Suppressor macrophage (primary cell): ENCODE measurements at places on chromosomes 2 and 18.
A peak's percentile ranks its signal among the peaks of the same experiment; 100 is the strongest.

DNA sequence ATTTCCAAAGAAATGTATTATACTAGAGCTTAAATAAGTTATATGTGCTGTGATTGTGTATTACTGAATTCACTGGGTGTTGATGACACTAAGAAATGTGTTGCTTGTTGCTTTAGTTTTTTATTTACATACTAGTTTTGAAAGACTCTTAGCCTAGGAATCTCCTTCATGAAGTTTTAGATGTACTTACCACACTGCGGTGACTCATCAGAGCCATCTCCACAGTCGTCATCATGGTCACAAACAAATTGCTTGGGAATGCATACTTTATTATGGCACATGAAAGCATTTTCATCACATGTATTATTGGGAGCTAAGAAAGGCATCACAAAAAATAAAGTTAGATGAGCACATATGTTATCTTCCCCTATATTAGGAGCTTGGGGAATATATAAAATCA is 1624.2 kb downstream of the LRP1B start:
- no peak for DNase-seq

GRCh38 chr2:165369131-165369897 is 100.2 kb upstream of the CSRNP3 start:
- DNase-seq = no peak

DNA sequence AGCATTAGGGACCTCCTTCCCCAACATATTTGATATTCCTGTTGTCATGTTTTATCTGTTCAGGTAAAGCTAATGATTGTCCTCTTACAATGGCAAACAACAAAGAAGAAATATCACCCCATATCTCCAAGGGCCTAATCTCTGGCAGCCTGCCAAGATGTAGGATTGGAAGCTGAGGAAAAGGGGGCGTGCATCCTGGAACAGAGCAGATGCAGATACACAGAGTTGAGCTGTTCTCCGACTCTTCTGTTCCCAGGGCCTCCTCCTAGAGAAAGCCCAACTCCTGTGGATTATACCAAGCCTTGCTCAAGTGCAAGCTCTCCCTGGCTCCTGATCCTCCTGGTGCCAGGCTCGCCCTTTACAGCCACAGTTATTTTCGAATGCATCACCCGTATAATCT is 35.2 kb upstream of the CD207 start:
- no peak for DNase-seq

GRCh38 chr18:3151399-3152264 is 68.1 kb downstream of the MYOM1 start:
- DNase-seq = peak; percentile 31

- DNase-seq = peak; percentile 72
Observed at GRCh38 chr2:27723372-27724144, 48.0 kb upstream of the MRPL33 start.

- no peak for DNase-seq
Observed at GRCh38 chr2:127645395-127646291, at the start of gene GPR17. GPR17 (plus strand) TSS chr2:127646153; CDS start chr2:127650736, 4,583 bp downstream.

DNA sequence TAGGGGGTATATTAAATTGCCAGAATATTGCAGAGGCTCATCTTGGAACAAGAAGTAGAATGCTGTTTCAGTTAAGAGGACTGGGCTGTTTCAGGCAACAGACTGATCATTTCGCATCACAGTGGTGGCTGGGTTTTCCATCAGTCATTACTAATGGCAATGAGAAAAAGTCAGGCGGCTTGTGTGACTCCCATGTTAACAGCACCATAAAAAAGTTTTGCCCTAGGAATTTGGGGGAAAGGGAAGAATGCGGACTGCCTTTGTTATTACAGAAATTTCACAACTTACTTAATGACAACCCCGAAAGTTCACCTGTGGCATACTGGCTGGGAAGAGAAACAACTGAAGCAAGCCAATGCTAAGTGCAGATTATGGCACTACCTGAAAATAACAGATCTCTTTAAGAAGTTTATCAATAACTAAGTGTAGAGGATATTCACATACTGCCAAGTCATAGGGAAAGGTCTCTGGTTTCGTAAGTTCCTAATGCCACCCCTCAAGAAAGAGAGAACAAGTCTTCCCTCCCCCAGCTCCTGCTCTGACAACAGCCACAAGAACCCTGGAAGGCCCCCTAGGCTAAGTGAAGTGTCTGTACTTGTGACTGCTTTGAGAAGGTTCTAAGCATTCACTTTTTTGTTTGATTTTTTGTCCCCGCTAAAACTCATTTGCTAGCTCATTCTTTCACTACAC is 40.5 kb upstream of the AP1S3 start:
- DNase-seq = no peak

DNA sequence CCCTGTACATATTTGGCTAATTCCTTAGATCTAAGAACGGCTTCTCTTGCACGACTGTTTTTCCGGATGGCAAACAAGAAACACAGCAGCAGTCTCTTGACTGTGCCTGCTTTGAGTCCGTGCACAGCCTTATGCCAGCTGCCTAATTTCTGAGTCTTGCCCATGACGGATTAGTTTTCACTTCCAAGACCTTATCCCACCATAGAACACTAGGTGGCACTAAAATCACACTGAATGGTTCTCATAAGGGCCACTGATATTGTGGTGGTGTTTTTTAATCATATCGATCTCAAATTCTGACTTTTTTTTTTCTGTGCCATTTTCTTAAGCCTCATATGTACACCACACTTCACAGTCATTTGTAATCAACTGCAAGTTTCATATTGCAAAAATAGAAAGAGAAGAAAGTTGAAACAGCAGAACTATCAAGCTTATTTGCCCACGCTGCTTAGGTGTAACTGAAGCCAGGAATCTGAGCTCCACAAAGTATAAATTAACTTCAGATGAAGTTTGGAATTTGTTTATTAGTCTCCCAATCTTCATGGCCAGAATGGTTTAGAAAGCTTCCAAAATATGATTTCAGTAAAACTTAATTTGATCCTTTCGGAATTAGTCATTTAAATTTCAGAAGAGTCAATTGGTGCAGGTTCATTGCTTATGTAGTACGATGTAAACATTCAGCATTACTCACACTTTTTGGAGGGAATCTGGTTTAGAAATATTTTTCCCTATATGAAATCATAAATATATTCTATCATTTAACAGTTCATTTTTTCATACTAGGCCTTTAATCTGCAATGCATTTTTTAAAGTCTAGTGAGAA is 45.5 kb upstream of the SCN7A start:
- DNase-seq = peak; percentile 67

DNA sequence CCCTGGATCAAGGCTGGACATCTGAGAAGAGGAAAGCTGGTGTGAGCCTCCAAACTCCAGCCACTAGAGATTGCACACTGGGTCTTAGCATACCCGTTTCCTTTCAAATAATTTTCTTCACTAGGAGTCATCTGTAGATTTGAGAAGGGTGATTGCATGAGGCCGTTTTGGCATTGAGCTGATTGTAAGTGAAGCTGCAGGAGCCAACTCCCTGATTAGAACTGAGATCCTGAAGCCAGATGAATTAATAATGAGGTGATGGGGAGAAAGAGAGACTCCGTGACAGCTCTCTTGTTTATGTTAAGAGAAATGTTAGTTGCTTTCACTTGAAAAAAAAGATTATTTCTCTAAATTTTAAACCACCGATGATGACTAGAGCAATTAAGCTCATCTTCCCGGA is 268.4 kb upstream of the THSD7B start:
- DNase-seq = no peak

GRCh38 chr2:219476652-219477151 is 22.0 kb upstream of the GMPPA start:
- no peak for DNase-seq

DNA sequence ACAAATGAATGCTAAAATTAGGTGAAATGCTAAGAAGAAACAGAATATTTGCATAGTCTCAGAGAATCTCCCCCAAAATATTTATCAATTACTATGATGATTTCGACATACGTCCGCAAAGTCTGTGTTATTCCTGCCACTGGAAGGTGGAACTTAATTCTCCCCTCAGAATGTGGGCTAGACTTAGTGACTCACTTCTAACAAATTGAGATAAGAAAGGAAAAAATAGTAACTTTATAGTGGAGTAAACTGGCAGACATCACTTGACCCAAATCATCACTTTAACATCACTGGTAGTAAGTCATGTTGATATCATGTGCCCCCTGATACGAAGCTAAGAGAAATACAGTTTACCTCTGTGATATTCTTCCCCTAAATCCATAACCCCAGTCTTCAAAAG is 23.5 kb downstream of the HADHB start:
- peak; percentile 51 for DNase-seq

DNA sequence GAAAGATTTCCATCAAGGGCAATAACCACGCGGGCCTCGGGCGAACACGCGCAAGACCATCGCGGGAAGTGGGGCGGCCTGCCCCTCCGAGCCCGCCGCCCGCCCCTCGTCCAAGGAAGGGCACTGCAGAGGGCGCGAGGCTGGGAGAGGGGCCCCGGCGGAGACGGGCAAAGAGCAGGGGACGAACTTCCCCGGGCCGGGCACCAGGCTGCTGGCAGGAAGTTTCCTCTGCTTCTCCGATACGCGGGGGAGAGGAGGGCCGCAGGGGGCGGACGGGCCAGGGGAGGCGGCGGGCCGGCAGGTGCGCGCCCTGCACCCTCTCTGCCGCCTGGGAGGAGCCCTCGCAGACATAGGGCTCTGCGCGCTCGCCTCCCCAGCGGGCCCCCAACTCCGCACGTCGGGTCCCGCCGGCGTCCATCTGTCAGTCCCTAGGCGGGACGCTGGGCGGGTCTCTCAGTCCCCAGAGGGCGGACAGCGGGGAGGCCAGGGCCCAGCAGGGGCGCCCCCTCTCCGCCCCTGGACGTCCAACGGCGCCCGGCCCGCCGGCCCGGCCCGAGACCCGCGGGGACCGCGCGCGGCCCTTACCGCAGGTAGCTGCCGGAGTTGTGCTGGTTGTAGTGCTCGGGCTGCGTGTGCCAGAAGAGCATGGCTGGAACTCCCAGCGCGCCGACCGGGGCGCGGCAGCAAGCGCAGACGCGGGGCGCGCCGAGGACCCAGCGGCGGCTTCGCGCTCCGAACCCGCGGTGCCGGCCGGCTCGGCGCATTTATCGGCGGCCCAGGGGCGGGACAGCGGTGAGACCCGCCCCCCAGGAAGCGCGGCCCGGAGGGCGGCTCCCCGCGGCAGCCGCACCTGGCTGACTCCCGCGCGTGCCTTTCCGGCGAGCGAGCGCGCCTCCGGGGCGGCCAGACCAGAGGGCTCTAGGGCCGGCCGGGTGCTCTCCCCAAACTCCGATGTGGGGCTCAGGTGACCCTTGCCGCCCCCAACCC is at the start of gene TFCP2L1:
Gene TFCP2L1, minus strand, starts transcription at position 740 of the 987 bp plus-strand sequence. Its CDS starts 93 bp downstream, at position 647.
- DNase-seq = peak; percentile 56

DNA sequence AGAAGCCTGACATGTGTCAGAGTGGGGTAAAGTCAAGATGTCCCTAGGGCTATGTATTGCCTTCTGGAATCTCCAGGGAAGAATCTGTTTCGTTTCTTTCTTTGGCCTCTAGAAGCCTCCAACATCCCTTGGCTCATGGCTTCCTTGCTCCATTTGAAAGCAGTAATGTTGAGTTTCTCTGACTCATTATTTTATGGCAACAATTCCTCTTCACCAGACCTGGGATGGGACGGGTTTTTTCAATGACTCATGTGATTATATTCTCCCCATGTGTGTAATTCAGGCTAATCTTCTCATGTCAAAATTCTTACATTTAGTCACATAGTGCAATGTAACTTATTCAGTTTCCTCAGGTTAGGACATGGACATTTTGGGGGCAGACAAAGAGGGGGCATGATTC is 1038.6 kb downstream of the CBLN2 start:
- DNase-seq = no peak

DNA sequence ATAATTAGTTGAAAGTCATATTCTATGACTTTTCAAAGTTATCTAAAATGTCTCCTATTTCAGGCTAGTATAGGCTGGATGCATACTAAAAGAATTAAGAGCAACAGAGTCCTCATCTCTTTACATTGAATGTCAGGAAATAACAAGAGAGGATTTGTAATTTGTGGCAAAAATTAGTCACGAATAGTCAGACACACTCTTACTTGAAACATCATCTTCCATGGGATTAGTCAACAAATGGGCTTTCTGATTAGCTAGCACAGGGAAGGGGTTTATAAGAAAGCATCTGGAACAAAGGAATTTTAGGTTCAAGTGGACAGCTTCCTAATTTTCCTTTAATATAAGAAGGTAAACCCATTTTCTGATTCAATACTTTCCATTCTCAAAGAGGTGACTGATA is 330.3 kb upstream of the MEX3C start:
- no peak for DNase-seq

- no peak for DNase-seq
Observed at GRCh38 chr2:219644801-219645480, 17.5 kb downstream of the SLC4A3 start.

DNA sequence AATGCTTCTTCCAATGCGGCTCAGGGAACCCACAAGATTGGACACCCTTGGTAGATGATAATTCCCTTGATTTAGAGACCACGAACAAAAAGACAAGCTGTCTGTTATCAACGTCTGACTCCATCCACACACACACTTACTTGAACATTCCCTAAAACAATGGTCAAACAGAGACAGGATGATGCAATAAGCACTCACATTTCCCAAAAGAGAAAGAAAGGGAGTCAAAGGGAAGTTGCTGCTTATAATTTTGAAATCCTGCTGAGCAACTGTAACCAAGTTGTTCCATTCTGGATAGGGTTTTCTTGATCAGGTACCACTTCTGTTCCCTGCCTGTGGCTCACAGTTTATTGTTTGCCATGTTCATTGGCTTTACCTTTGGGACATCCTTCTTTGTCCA is 571.3 kb upstream of the CNTNAP5 start:
- no peak for DNase-seq

GRCh38 chr18:24398540-24398939 is 916 bp upstream of the OSBPL1A start:
- peak; percentile 53 for DNase-seq

- DNase-seq = no peak
Observed at GRCh38 chr2:176111846-176112374, 4.7 kb upstream of the HOXD10 start.

DNA sequence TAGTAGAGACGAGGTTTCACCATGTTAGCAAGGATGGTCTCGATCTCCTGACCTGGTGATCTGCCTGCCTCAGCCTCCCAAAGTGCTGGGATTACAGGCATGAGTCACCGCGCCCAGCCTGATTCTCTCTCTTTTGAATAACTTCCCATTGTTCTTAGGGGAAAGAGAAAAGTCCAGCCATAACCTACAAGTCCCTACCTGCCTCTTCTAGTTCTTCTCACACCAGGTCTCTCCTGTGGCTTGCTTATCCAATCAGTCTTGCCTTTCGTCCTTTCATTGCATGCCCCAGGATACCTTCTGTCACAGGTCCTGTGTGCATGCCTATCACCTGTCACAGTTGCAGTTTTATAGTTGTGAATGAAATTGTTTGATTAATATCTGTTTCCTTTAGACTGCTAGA is 148.1 kb downstream of the SLC4A3 start:
- no peak for DNase-seq

DNA sequence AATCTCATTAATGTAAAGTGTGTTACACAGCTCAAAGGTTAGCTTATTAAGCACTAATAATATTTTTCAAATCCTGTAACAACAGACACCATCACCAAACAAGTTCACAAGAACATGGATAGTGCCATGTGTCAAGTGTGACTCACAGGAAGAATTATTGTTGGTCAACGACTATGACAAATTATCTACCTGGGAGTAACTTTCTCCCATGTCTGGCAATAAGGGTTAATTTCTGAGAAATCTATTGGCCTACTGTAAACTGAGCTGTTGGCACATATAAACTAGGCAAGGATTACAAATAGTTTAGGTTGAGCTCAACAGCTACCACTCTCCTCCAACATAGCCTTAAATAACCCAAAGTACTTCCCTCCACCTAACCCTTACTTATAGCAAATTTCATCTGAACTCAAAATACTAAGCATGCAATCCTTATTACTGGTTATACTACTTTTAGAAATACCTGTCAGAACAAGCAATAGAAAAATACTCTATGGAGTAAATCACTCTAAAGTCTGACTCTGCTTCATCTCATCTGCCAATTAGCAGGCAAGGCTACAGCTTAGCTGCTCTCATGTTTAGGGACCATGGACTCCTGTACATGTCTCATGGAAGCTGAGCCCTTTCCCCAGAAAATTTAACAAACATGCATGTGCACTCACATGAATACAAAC is 223.0 kb downstream of the NBAS start:
- no peak for DNase-seq
